Inflammatory macrophage treated with lipopolysaccharide for 4 hours (primary cell): ENCODE measurements at places on chromosomes 11 and 22.
A peak's percentile ranks its signal among the peaks of the same experiment; 100 is the strongest.

GRCh38 chr11:9367551-9367950, 16.9 kb upstream of the IPO7 start:
- no peak for DNase-seq

DNA sequence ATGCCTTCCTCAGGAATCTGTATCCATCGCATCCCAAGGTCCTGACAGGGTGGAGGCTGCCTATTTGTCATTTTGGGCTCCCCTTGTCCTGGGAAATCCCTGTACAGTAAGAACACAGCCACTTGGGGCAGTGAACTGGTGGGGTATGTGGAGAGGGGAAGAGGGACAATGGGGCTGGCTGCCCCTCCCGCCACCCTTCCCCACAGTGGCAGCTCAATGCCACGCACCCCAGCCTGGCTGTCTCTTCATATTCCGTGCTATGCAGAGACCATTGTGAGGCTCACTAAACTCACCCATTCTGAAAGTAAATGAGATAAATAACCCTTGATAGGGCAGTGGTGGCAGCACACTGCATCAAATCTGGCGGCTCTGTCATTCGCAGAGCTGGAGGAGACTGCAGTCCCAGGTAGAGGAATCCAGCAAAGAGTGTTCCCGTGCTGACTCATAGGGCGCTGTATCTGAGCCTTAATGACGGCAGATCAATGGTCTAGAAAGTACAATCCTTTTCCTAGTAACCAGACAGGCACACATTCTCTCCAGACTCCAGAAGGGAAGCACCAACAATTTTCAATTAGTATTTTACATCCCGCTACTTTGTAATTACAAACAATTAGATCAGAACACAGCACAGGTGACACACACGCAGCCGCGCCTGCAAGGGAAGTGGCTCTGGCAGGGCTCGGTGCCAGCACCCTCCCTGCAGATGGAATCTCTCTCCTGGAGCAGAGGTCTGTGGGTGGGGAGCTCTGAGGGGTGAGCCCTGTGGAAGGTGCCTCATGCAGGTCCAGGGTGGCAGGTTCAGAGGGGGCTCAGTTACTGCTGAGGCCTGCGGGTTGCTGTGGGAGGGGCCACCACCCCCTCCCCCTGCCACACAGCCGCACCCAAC, 167.9 kb upstream of the B3GAT1 start:
- no peak for DNase-seq

DNA sequence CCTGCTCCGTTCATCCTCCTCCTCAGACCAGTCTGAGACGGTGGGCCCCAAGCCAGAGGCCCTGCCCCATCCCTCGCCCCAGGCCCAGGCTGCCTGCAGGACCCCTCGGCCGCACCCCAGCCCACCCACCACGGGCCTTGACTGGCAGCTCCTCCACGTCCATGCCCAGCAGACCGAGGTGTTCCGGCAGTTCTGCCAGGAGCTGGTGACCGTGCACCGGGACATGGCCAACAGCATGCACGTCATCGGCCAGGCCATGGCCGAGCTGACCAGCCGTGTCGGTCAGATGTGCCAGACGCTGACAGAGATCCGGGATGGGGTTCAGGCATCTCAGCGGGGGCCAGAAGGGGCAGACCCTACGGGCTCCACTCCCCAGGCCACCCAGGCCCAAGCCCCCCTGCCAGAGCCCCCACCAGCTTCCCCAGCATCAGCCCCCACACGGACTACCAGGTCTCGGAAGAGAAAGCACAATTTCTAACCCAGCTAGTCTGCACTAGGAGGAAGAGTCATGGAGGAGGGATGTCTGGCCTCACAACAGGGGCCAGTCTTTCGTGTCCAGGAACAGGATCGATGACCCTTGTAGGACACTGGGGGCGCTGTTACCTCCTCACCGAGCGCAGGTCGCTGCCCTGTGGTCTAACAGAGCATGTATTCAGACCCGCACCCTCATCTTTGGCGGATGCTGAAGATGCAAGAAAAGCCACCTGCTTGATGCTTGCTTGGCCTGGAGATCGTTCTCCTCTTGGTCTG, 66.3 kb downstream of the PRDM11 start:
- DNase-seq, result no peak

DNA sequence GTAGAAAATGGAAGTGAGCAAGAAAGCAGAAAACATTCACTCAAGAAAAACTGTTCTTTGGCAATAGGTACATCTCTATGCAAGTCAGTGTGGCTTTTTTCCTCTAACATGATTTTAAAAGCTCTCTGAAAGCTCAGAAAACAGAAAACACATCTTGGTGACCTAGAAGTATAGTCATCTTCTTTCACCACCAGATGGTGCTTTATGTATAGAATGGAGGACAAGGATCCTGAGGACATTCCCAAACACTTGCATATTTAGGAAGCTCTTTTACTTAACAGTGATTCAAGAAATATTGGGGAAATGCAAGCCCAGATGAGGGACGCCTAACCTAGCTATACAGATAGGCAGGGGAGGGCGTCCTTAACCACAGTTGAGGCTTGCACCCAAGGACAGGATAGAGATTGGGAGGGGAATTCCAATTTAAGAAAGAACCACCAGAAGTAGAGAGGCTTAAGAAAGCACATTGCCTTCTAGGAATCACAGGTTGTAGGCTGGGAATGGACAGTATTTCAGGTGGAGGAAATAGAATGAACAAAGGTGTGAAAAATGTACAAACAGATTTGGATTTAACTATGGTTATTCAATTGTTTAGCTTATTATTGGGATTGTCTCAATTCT, 13.8 kb upstream of the CCDC81 start:
- DNase-seq, result no peak

GRCh38 chr11:86978756-86979608, 23.8 kb upstream of the FZD4 start:
- peak; percentile 38 for DNase-seq

- no peak for DNase-seq
These were observed 47.2 kb downstream of the PIWIL3 start for GRCh38 chr22:24727218-24727851.

- DNase-seq, result no peak
These were observed 715.8 kb upstream of the LRRC4C start for GRCh38 chr11:42175203-42175602.

DNA sequence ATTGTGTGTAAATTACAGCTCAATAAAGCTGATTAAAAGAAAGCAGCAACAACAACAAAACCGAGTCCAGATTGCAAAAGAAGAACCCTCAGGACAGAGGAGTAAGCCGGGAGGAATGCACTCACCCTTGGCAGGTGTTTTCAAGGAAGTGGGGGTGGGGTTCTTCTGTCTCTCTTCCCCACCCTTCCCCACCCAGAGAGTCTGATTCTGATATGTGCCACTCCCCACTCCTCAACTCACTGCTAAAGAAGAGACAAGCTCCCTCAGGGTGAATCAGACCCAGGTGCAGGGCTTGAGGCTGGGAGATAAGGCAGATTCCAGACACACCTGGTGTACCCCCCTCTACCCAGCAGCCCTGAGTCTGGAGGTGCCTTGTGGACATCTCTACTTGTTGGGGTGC, 38.4 kb upstream of the PHF21A start:
- no peak for DNase-seq

DNA sequence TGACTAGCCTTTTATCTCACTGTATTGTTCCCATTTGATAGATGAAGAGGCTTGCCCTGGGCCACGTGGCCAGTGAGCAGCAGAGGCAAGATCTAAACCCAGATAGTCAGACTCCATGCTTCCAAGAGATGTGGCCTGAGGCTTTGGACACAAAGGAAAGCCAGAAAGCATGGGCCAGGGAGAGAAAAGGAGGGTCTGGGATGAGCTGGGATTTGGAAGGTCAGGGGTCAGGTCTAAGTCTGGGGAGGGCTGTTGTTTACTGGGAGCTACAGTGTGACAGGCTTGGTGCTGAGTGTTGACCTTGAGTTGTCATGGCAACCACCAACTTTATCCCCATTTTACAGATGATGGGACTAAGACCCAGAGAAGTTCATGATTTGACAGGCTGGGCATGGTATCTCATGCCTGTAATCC, 2.1 kb downstream of the SLC35E4 start:
- no peak for DNase-seq

- no peak for DNase-seq
These were observed 95.5 kb upstream of the TENM4 start for GRCh38 chr11:79536155-79536917.

DNA sequence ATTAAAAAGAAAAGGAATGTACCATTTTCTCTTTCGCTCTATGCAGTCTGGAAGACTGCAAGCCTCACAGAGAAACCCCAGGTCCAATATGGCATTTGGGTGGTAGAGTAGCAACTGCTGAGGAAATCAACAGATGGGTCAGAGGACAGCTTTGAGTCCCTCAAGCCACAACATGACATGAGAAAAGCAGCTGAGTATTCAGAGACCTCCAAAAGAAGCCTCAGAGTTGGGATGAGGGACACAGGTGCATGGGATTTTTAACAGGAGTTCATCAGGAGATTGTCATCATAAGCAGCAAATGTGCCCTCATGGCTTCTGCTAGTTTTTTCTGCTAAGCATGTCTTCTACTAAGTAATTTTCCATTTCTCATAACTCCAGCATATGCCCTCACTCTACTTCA, 111.6 kb downstream of the BLID start:
- DNase-seq, result no peak

GRCh38 chr22:48895831-48896765, 931.6 kb downstream of the BRD1 start:
- no peak for DNase-seq

- DNase-seq, result no peak
These were observed 253.0 kb upstream of the CCDC179 start for GRCh38 chr11:23112987-23113886.

- no peak for DNase-seq
These were observed 250.0 kb downstream of the NXPE2 start for GRCh38 chr11:114928260-114928870.

GRCh38 chr11:69637198-69637940, 3.6 kb upstream of the CCND1 start:
- DNase-seq, result no peak

DNA sequence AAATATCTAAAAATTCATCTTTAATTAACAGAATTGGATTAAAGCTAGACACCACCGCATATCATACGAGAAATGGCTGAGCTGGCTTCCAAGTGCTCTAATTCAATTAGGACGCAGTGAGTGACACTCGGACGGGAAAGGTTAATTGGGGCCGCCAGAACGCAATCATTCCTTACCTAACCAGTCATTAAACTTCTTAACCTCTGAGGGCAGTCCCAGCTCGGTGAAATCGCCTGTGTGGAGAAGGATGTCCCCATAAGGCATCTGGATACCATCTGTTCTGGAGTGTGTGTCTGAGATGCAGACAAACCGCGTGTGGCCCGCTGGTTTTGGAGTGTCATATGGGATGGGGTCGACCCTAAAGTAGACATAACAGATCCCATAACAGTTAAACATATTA, 50.3 kb downstream of the MPPED2 start:
- DNase-seq, result no peak

- peak; percentile 52 for DNase-seq
These were observed 83.6 kb upstream of the CRTAM start for GRCh38 chr11:122754553-122755322.

DNA sequence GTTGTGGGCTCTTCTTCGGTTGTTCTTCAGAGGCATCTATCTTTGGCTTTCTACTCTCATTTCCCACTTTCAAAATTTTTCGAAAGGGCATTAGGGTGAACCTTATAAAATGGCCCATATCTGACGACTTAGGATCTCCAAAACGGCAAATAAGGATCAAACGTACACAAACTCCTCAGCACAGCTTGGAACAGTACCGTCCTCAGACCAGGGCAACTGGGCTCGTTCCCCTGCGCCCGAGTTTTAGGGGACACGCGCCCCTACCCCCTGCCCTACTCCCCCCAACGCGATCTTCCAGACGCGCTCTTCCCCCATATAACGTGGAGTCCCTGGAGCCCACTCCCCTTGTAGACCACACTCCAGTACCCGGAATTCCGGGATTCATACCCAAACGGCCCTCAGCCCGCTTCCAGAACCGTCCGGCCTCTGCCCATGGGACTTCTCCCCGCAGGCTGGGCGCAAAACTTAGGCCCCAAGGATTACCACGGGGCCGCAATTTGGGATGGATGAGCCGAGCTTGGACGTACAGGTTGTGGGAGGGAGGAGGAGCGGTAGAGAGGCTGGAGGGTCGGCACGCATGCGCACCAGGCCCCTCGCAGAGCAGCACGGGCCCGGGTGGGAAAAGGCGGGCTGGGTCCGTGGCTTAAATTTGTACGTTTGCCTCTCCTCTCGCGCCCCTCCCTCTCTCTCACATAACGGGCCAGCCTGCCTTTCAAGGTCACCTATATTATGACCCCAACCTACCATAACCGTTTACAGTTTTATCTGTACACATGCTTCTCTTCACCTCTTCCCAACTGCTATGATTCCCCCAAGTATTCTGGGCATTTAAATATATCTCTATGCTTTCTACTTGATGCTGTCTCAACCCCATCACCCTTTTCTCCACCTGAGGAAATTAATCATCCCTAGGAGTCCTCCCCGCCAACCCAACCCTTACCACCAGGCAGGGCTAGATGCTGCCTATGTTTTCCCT, 3.4 kb downstream of the CCDC89 start:
- peak; percentile 18 for DNase-seq

- no peak for DNase-seq
These were observed 8.1 kb upstream of the ANKRD13D start for GRCh38 chr11:67280788-67281551.

DNA sequence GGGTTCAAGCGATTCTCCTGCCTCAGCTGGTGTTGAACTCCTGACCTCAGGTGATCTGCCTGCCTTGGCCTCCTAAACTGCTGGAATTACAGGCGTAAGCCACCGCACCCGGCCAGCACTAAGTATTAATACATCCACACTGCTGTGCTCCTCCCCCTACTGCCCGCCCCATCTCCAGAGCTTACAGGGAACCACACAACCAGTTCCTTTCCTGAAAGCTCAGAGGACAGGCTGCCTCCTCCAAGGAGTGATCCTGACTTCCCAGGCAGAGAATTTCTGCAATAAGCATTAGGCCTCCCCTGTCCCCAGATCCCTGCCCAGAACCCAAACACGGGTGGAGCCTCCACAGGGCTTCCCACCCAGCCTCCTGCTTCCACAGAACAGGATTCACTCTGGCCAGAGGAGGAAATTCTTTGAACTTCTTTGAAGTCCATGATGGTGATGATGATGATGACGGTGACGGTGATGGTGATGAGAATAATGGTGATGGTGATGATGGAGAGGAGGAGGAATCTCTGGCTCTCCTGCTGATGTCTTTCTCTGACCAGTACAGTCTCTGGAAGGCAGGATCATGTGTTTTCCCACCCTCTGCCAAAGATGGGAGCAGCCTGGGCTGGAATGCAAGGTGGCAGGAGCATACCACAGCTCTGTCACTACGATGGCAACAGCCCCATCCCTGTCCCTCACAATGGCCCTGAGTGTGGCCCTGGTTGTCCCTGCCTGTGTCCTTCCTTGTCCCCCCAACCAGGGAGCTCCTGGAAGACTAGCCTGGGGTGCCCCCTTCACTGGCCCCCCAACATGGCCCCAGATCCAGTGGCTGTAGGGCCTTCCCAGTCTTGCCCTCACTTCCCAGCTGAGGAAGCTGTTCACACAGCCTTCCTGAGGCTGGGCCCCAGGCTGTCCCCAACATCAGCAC, 33.5 kb upstream of the CSNK1E start:
- no peak for DNase-seq

- DNase-seq, result no peak
These were observed 339.8 kb upstream of the NARS2 start for GRCh38 chr11:78914503-78914902.

- DNase-seq, result peak; percentile 71
These were observed 565 bp downstream of the GAS2L1 start for GRCh38 chr22:29306835-29307595.
